ENCODE measurements at places on chromosomes 7 and 10. TPM values are rescaled to one million over a fixed set of nuclear protein-coding genes. Genes with fewer than 3 reads are reported as not detected.
A peak's percentile ranks its signal among the peaks of the same experiment; 100 is the strongest.

- no peak for DNase-seq
Observed at GRCh38 chr10:22253580-22253882, 35.7 kb upstream of the EBLN1 start.

GRCh38 chr7:79979437-79979836 is 155.2 kb upstream of the GNAI1 start:
- no peak for DNase-seq

- DNase-seq: no peak
Observed at GRCh38 chr7:14937581-14937980, 35.0 kb upstream of the DGKB start.

DNA sequence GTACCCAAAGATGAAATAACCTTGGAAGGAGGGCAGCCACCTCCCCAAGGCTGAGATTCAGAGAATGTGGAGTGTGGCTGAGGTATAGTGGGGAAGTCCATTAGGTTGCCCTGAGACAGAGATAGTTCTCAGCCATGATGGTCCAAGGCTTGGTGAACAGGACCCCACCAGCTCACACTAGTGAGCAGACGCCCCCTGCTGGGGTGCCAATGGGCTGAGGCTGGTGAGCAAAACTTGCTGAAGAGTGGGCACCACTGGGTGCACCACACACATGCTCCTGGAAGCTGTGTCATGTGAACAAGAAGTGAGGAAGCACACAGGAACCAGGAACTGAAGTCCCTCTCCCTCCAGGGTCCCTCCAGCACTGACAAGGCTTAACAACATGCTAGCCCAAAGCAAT is 8.9 kb downstream of the FBXL13 start:
- DNase-seq: peak; percentile 24

DNA sequence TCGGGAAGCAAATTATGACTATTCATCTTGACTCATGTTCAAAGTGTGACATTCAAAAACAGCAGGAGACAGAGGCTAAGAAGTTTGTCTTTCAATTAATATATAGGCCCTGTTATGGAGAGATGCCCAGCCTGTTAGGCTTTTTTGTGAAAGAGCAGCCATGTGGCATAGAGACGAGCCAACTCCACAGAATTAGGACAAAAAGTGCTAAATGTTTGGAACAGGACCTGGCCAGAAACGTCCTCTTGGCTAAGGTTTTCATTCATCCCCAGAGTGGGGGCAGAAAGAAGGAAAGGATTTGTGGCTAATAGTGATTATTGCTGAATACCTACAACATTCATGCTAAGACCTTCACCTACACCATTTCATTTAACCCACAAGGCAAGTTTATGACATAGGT is 324.7 kb upstream of the NPVF start:
- no peak for DNase-seq

DNA sequence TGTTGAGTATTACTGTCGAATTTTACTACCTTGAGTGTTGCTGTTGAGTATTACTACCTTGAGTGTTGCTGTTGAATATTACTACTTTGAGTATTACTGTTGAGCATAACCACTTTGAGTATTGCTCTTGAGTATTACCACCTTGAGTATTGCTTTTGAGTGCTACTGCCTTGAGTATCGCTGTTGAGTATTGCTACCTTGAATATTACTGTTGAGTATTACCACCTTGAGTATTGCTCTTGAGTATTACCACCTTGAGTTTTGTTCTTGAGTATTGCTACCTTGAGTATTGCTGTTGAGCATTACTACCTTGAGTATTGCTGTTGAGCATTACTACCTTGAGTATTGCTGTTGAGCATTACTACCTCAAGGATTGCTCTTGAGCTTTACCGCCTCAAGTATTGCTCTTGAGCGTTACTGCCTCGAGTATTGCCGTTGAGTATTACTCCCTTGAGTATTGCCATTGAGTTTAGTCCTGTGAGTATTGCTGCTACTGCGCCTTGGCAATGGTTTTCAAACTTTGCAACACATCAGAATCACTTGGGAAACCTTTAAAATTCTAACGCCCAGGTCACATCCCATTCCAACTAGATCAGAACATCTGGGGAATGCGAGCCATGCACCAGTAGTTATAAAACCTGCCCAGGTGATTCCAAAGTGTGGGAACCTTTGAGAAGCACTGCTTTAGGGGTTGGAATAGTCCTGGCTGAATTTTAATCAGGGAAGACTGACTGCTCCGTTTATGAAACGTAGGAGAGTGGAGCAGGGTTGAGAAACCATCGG is 61.7 kb downstream of the TCF7L2 start:
- DNase-seq: no peak

The STEAP2 gene
- 13.4 TPM for total RNA-seq

- no peak for DNase-seq
Observed at GRCh38 chr7:22219036-22219435, 137.9 kb downstream of the RAPGEF5 start.

DNA sequence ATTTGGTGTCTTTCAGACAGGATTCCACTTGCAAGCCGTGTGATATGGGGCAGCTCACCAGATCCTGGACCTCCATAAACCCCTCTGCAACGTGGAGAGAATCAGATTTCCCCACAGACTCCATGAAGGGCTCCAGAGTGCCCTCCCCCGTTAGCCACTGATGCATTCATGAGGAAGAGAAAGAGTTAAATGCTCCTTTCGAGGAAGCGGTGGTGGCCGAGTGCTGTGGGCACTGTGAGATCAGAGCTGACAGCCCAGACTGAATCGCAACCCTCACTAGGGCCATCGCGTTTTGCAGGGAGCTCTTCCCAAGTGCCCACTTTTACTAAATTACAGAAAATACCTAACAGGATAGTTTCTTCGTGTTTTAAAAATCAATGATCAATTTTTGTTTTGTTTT is 226.3 kb upstream of the ZNF32 start:
- no peak for DNase-seq

DNA sequence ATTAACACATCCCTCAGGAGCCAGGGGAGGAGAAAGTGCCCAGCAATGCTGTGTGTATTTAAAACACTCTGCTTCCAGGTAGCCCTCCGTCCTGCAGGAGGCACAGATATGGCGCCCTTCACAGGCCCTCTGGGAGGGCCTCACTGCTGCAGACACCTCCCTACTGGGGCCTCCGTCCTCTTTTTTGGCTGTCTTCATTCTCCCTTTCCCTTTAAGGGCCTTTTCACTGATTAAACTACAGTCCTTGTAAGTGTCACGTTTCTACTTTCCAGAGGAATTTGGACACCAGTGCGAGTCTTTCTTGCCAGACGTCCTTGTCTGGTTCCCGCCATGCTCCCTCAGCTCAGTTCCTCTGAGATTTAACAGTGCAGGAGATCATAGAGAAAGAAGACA is 39.7 kb upstream of the MKRN1 start:
- no peak for DNase-seq
